ENCODE measurements at places on chromosomes 2 and 18. TPM values are rescaled to one million over a fixed set of nuclear protein-coding genes. Genes with fewer than 3 reads are reported as not detected.

Gene POTEJ
- not detected for total RNA-seq

Gene GAL3ST2
- total RNA-seq, result not detected

- no peak for DNase-seq
Measured at GRCh38 chr2:153391131-153391530, 87.4 kb downstream of the RPRM start.

- no peak for DNase-seq
Measured at GRCh38 chr2:101018934-101019333, 16.8 kb downstream of the RPL31 start.

- no peak for DNase-seq
Measured at GRCh38 chr2:88331239-88331638, 121.3 kb downstream of the FOXI3 start.

DNA sequence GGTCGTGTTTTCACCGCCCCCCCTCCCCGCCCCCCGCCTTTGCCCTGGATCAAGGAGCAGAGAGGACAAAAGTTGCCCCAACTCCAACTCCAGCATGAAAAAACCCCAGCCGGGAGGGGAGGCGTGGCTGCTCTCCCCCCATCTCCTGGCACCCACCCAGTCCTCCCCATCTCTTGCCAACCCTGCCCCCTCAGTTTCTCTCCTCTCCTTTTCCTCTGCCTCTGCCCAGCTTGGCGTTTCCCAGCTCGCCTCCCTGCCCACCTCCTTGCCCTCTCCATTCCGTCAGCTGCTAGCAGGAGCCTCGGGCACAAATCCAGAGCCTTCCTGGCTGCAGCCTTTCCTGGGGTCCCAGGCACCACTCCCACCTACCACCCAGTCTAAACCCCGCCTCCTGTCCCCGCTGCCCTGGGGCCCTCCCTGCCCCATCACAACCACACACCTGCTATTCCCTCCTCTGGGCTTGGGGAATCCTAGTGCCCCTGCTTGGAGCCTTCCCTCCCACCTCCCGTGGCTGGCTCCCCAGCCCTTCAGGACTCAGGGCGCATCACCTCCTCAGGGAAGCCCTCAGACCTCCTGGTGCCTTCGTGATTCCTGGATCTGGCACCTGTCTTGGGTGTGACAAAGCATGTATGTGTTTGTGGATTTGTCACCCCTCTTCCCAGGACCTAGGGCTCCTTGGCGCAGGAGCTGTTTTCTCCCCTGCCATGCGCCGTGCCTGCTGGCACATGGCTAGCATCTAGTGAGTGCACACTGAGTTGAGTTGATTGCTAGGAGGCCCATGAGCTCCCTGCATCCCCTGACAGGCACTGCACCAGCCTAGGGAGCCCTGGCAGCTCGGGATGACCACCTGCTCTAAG lies 209.1 kb downstream of the TFCP2L1 start:
- no peak for DNase-seq

DNA sequence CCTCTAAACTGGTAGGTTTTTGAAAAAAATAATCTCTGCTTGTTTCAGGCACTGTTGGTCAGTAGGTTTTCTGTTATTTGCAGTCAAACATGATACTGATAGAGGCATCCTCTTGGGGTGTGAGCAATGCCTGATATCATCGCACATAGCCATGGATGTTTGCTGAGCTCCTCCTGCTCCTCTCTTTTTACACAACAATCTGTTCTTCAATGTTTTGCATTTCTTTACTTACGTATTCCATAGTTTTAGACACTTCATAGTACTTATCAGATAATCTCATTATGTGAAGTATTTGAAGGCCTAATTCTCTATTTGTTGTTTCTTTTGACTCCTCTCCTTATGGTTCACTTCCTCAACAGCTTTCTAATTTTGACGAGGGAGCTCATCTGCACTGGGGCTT lies 23.0 kb upstream of the HS6ST1 start:
- no peak for DNase-seq

DNA sequence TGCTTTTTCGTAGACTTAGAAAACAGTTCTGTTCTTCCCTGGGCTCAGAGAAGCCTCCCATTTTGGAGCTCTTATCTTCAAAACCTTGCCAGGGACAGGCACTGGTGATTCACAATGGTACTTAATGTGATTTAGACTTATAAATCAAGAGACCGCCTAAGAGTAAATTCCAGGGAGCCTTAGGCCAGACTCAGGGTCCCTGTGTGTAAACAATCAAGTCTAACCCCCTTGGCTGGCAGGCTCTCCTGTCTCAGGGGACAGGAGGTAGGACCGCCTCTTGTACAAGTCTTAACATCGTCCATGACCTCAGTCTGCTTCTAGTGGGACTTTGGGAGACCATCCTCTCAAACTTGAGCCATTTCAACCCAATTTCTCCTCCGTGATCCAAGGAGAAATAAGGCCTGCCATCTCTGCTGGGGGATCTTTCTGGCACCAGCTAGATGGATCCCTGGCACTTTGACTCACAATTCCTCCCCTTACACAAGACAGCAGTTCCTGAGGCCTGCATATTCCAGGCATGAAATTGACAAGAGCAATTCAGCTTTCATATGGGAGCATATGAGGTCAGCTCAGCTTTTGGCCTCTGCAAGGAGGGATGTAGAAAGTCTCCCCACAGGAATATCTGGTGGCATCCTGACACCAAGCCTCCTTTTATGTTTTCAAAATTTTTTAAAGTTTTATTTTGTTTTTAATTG lies 487.0 kb downstream of the TNS1 start:
- DNase-seq, result no peak

- DNase-seq, result no peak
Measured at GRCh38 chr2:241261628-241262027, 53.8 kb downstream of the HDLBP start.

GRCh38 chr2:49044350-49045079 lies 109.8 kb downstream of the FSHR start:
- no peak for DNase-seq

DNA sequence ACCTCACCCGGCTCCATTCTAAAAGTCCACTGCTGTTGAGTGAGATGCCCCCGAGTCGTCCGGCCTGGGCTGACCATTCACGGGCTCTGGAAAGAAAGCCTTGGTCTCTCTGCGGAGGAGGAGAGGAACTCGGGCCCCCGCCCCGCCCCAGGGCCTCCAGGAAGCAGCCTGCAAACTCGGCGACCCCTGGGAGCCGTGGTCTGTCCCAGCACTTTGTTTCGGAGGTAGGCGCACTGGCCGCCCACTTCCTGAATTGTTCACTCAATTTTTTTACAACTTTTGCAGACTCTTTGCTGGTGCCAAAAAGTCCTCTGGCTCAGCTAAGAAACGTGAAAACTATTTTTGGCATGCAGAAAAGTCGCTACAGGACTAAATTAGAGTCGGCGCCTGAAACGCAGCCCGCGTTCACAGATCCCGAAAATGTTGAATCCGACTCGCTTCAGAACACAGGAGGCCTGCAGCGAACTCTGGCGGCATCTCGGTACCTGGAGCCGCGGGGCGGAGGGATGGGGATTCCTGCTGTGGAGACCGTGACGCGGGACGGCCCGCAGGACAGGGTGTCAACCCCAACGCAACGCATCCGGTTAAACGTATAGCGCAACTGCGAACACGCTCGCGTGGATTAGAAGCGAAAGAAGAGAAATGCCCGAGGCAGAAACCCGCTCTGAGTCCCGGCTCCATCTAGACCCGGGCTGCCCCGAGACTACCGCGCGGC lies 1.5 kb downstream of the PXDN start:
- DNase-seq, result no peak

Data from urinary bladder (tissue), 4 donors.